ENCODE measurements at places on chromosomes 7 and 10.

GRCh38 chr7:128794020-128794419 lies 2.3 kb downstream of the CCDC136 start:
- DNase-seq: no peak

- DNase-seq: no peak
Measured at GRCh38 chr7:51450541-51450940, 133.9 kb upstream of the COBL start.

DNA sequence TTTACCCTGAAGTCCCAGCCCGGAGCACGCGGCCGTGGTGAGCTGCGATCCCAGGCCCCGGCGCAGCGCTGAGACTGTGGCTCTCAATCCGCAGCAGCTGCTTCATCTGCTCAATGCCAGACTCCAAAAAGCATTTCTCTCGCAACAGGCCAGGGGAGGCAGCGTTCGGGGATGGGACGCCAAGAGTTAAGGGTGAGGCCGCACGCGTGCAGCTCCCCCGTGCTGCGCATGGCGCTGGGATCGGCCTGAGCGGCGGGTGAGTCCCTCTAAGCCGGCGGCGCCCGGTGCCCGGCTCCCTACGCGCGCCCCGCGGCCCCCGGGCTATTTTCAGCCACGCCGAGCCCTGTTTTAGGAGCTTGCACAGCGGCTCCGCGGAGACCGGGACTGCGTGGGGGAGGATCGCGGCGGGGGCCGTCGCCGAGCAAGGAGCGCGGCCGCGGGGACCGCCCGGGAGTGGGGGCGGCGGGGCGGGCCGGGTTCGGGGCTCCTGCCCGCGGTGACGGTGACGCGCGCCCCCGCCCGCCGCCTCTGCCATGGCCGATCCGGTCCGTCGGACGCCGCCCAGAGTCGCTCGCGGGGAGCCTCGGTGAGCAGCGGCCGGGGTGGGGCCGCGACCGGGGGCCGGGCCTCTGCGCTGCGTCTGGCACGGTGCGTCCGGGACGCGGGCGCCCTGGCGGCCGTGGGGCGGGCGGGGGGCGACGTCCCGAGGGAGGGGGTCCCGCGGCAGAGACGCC lies 29.4 kb upstream of the JAKMIP3 start:
- DNase-seq: peak; percentile 44

- no peak for DNase-seq
Measured at GRCh38 chr10:30821994-30822692, 192.6 kb upstream of the LYZL2 start.

GRCh38 chr10:14185316-14186045 lies 145.2 kb downstream of the FRMD4A start:
- DNase-seq: peak; percentile 64

DNA sequence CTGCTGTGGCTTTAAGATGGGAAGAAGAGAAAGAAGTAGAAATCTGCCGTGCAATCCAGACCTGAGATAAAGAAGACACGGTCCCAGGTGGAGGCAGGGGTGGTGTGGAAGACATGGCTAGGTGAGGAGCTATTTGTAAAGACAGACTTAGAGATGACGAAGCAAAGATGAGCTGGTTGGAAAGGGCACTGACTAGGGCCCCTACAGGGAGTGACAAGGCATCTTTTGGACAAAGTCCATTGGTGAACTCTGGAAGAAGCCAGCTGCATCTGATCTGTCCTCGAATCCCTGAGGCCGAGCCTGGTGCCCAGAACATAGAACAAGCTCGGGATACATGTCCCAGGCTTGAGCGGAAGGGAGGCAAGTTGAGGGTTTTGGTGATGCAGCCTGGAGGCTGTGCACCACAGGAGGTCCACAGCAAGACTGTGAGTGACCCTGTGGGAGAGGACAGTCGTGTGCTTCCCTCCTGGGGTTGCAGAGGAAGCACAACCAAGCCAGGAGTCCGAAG lies 191.2 kb downstream of the ADAM12 start:
- DNase-seq: no peak

GRCh38 chr7:101114492-101114891 lies 12.4 kb upstream of the SERPINE1 start:
- DNase-seq: no peak

GRCh38 chr10:72728462-72728861 lies 36.5 kb downstream of the MCU start:
- no peak for DNase-seq

DNA sequence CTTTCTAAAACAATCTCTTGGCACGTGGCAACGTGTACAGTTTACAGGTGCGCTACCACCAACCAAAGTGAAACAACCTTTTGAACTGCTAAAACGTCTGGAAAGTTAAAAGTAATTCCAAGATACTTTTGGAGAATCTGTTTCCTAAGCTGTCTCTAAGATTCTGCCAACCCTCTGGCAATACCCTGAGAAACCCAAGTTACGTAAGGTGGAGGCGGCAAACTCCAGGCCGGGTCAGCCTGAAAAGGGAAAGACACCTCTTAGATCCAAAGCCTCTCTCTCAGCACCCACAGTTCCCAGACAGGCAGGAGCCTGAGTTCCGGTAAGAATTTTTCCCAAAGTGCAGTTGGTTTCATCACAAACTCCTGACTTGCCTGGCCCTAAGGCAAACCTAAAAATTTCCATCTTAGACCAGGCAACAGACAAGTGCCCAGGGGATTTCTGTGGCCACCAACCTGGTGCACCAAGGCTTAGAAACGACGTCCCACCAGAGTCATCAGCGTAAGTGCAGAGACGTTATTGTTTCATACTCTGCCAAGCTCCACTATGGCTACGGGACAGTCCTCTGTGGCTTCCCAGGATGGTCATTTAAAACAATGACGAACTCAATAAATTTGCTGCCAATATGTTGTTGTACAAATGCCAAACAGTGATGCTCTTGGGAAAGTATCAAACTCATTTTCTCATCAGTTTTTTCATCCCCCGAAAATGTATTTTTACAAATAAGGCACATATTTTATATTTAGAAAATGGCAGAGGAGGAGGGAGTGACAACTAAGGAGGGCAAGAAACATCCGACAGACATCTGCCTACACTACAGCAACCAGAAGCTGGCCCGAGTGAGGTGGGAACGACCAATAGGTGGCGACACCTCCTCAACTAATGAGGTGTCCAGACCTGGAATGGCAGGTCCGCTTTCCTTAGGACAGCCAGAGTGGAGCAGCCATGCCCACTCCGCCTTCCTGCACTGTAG lies 205.8 kb upstream of the FRMD4A start:
- DNase-seq: peak; percentile 72

DNA sequence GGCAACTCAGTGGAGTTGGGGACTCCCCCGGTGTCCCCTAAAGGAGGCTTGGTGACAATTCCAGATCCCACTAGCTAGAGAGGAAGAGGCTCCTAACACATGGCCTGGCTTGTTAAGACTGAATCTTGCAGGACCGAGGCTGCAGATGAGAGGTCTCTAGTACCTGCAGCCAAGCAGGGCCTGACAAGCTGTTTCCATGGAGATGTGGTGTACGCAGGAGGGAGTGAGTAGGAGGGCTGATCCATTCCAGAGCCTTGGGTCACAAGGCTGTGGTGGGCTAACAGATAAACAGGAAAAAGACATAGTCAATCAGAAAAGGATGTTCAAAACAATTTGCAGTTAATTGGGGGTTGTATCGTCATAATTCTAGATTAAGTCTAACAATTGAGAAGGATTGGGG lies 77.3 kb upstream of the MKLN1 start:
- DNase-seq: no peak

- DNase-seq: peak; percentile 79
Measured at GRCh38 chr7:134452419-134452838, 6.5 kb downstream of the AKR1B1 start.

GRCh38 chr7:86477343-86477935 lies 166.3 kb upstream of the GRM3 start:
- DNase-seq: no peak

Measured in myocyte (in vitro differentiated cells).